ENCODE measurements at places on chromosomes 1 and 21.
A peak's percentile ranks its signal among the peaks of the same experiment; 100 is the strongest.

DNA sequence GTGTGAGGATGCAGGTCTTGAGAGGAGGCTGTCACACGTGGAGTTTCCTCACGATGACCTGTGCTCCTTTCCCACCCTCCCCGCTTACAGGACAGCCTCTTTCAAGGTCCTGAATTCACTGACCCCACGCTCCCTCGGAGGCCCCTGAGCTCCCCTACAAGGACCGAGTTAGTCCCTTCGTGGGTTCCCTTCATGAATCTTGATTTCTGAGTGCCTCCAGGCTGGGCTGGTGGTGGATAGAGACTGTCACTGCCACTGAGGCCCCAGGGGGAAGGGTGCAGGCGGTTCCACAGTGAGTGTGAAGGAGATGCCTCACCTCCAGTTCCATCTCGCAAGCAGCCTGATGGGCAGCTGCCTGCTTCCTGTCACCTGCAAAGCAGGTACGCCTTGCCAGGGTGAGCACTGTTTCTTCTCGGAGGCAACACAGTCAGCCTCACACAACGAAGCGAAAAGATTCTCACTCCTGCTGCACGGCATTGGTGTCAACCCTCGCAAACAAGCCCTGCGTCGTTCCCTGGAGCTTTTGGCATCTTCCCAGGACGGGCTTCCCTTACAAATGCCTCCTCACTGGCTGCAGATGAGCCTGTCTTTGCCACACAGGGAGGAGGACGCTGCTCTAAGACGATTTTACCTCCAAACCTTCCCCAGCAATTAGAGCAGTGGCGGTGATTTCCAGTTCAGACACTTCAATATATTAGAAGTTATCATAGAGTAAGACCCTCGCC lies 26.7 kb upstream of the PCP4 start:
- no peak for DNase-seq

- DNase-seq: peak; percentile 72
Measured at GRCh38 chr1:224317383-224318045, 12.5 kb downstream of the NVL start.

DNA sequence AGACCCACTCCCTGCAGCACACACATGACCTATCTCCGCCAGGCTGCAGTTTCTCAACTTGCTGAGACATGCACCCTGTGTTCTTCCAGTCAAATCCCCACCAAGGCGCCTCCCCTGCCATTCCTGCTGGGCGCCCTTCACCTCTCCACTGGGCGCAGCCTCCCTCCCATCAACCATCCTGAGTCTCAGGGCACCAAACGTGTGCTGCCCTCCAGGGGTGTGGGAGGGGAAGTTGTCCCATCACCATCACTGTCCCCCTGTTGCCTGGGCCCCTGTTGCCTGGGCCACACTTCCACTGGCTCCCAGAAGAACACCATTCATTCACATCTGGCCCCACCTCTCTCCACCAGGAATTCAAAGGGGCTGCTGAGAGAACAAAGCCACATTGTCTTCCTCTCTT lies 44.9 kb upstream of the EFHD2 start:
- no peak for DNase-seq

- DNase-seq: no peak
Measured at GRCh38 chr1:67105508-67105907, 29.3 kb downstream of the C1orf141 start.

- no peak for DNase-seq
Measured at GRCh38 chr1:167681024-167681423, 40.8 kb upstream of the MPZL1 start.

- no peak for DNase-seq
Measured at GRCh38 chr1:166679369-166679768, 159.9 kb upstream of the POGK start.

- DNase-seq: no peak
Measured at GRCh38 chr1:210323957-210324356, 4.7 kb upstream of the HHAT start.

GRCh38 chr1:931380-932172 lies 7.9 kb downstream of the SAMD11 start:
- DNase-seq: no peak

DNA sequence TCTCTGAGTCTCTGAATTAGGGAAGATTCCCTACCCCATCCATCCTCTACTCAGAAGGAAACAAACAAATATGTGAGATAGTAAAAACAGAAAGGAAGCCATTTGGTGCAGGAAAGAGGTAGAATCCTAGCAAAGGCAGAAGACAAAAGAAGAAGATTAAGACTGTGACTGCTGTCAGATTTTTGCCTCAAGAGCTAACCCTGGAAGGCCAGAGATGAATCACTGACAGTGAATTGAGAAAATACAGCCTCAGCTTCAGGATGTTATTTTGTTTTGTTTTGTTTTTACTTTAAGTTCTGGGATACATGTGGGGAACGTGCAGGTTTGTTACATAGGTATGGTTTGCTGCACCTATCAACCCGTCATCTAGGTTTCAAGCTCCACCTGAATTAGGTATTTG lies 31.7 kb downstream of the DSTYK start:
- DNase-seq: no peak

- no peak for DNase-seq
Measured at GRCh38 chr1:178933709-178934490, 63.0 kb upstream of the ANGPTL1 start.

GRCh38 chr1:60989749-60990713 lies 92.3 kb upstream of the NFIA start:
- no peak for DNase-seq

DNA sequence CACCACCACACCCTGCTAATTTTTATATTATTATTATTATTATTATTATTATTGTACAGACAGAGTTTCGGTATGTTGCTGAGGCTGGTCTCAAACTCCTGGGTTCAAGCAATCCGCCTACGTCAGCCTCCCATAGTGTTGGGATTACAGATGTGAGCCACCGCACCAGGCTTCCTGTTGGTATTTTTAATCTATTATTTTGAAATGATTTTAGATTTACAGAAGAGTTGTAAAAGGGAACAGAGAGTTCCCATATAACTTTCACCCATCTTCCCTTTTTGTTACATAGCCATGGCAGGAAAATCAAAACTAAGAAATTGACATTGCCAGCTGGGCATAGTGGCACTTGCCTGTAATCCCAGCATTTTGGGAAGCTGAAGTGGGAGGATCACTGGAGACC lies 42.9 kb upstream of the CITED4 start:
- DNase-seq: no peak
